ENCODE measurements at places on chromosomes 4 and X.

- H3K36me3 ChIP-seq, result peaks cover 1% of the 10 kb centered on the region
- no peak overlapping the region for H3K27ac ChIP-seq
- DNase-seq, result no peak
- H3K4me3 ChIP-seq, result no peak overlapping the region
These were observed 276.0 kb downstream of the FBXW7 start for GRCh38 chr4:152259866-152260265.

DNA sequence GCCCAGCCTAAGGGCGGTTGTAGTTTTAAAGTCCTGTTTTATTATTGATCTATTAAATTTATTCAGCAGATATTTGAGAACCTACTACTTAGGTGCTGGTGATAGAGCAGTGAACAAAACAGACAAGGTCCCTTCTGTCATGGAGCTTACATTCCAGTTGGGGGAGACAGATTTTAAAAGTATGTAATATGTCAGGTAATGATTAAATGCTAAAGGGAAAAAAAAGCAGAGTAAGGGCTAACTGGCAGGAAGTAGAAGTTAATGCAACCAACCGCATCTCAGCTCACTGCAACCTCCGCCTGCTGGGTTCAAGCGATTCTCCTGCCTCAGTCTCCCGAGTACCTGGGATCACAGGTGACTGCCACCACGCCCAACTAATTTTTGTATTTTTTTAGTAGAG, 7.8 kb upstream of the MCUB start:
- peaks cover 4% of the 10 kb centered on the region for H3K36me3 ChIP-seq
- no peak overlapping the region for H3K27ac ChIP-seq
- DNase-seq, result no peak
- no peaks in the 10 kb centered on the region for H3K4me1 ChIP-seq

DNA sequence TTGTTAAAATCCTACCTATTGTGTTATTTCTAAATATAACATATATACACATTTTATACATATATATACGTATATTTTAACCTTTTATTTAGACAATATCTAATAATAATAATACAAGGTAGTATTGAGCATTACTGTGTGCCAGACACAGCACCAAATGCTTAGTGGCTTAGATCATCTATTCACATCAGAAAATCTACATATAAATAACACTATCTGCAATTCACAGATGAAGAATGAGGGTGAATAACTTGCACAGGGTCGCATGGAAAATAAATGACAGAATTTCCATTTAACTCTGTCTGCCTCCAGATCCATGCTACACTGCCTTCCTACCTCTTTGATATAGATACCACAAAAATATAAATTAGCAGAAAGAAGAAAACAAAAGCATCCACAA, 37.7 kb downstream of the SHROOM4 start:
- no peak overlapping the region for H3K27ac ChIP-seq
- H3K4me3 ChIP-seq, result no peak overlapping the region
- no peaks in the 10 kb centered on the region for H3K36me3 ChIP-seq
- H3K27me3 ChIP-seq, result no peaks in the 10 kb centered on the region

GRCh38 chr4:20217951-20218350, 33.8 kb upstream of the SLIT2 start:
- no peak overlapping the region for H3K27ac ChIP-seq
- no peak overlapping the region for H3K4me3 ChIP-seq
- H3K36me3 ChIP-seq, result no peaks in the 10 kb centered on the region
- peaks cover 4% of the 10 kb centered on the region for H3K4me1 ChIP-seq
- H3K27me3 ChIP-seq, result no peaks in the 10 kb centered on the region
